Osteocyte (in vitro differentiated cells): ENCODE measurements at places on chromosomes 5 and 9. TPM values are rescaled to one million over a fixed set of nuclear protein-coding genes. Genes with fewer than 3 reads are reported as not detected.

DNA sequence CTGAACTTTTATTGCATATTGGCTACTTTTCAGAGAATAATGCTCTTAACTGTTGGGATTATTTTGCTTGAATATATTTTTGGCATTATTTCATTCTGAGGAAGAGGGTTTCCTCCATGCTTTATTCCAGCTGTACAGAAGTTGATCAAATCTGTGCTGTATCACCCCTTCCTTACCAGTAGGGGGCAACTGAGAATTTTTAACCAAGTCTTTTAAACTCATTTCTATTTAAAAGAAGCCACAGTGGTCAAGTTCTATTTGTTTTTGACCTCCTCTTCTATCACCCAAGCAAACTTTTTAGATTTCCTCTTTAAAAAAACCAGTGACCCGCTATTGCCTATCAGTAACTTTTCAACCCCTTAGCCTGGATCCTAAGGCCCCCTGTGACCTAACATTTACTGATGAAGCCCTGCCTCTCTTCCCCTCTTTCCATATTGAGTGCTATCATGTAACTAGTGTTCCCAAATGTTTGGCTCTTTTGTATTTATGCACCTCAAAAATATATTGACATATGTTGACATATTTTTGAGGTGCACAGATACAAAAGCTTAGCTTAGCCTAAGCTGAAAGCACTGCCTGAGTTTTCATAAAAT lies 80.6 kb downstream of the FBXO4 start:
- H3K4me3 ChIP-seq = no peak overlapping the region
- no peak overlapping the region for H3K27ac ChIP-seq
- no peak for DNase-seq
- no peaks in the 10 kb centered on the region for H3K36me3 ChIP-seq

GRCh38 chr5:91189480-91190313 lies 193.4 kb downstream of the ARRDC3 start:
- no peaks in the 10 kb centered on the region for H3K27me3 ChIP-seq
- DNase-seq = no peak
- peak overlapping the region; percentile 85 for H3K27ac ChIP-seq
- peaks cover 18% of the 10 kb centered on the region for H3K4me1 ChIP-seq
- H3K4me3 ChIP-seq = peak overlapping the region; percentile 5

GRCh38 chr9:71364186-71364955 lies 242.9 kb upstream of the TRPM3 start:
- H3K27me3 ChIP-seq = peaks cover 3% of the 10 kb centered on the region
- no peak overlapping the region for H3K27ac ChIP-seq
- H3K36me3 ChIP-seq = no peaks in the 10 kb centered on the region
- H3K4me3 ChIP-seq = no peak overlapping the region
- H3K4me1 ChIP-seq = peaks cover 2% of the 10 kb centered on the region
- DNase-seq = no peak

DNA sequence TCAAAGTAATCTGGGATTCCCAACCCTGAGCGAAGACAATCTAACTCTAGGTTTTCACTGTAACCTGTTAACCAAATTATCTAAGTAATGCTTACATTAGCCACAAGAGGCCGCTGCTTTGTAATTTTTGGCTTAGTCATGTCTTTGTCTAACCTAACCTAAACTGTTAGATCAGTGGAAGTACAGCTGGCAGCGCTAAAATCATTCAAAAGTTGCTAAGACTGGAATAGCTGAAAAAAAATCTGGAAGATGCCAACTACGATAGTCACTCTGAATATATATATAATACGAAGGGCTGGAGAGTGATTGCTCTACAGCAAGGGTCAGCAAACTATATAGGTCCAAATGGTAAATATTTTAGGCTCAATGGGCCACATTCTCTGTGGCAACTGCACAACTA lies 60.2 kb downstream of the FBXO38 start:
- no peak overlapping the region for H3K4me3 ChIP-seq
- H3K4me1 ChIP-seq = no peaks in the 10 kb centered on the region
- no peak for DNase-seq
- H3K36me3 ChIP-seq = peaks cover 23% of the 10 kb centered on the region
- H3K27ac ChIP-seq = no peak overlapping the region

GRCh38 chr5:169705322-169705721 lies 68.2 kb downstream of the DOCK2 start:
- no peak for DNase-seq
- no peaks in the 10 kb centered on the region for H3K27me3 ChIP-seq
- H3K36me3 ChIP-seq = no peaks in the 10 kb centered on the region
- H3K27ac ChIP-seq = no peak overlapping the region
- no peak overlapping the region for H3K4me3 ChIP-seq

DNA sequence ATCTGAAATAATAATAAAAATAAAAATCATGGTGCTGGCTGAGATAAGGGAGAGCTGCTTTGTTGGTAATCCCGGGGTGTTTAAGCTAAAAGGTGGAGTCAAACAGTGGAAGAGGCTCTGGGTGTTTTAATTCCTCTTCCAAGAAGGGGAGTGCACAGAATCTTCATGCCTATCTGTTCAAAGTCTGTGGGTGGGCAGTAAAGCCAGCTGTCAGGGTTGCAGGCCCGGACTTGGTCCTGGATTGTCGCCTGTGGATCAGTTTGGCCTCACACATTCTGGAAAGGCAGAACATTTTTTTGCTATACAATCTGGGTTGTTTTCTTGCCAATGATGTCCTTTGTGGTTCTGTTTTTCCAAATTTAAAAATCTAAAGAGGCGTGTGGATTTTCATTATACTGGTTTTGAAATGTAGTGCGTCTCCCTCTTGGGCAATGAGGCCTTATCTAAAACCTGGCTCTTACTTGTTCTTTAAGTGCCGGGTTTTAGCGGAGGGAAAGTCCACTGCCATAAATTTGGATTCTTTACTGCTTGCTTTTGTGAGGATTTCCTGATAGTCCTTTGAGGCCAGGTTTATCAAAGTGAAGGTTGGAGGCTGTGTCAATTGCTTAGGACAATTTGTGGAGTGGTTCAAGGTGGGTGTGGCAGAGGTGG lies 5.8 kb downstream of the ANKDD1B start:
- no peaks in the 10 kb centered on the region for H3K27me3 ChIP-seq
- peaks cover 26% of the 10 kb centered on the region for H3K4me1 ChIP-seq
- no peak for DNase-seq
- no peaks in the 10 kb centered on the region for H3K36me3 ChIP-seq
- H3K27ac ChIP-seq = no peak overlapping the region

- no peak overlapping the region for H3K4me3 ChIP-seq
- no peak overlapping the region for H3K27ac ChIP-seq
- no peaks in the 10 kb centered on the region for H3K4me1 ChIP-seq
- no peak for DNase-seq
- no peaks in the 10 kb centered on the region for H3K36me3 ChIP-seq
These were observed 105.9 kb upstream of the DAP start for GRCh38 chr5:10866913-10867312.

- no peaks in the 10 kb centered on the region for H3K4me1 ChIP-seq
- no peak overlapping the region for H3K27ac ChIP-seq
These were observed 334.5 kb downstream of the TENT4A start for GRCh38 chr5:7047511-7048261.

DNA sequence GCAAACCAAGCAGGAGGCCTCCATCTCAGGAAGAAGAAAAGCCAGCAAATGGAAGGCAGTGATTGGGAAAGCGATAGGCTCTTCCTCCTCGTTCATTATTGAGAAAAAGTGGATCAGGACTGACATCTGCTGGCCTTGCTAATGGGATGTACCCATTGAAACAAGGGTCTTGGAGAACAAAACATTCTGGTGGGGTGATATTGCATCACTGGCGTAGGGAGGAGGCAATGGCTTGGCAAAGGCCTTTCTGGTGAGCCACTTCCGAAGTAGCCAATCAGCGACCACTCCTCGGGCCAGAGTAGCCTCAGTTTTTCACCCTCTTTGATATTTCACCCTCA lies 86.7 kb upstream of the NFIB start:
- no peak for DNase-seq
- no peaks in the 10 kb centered on the region for H3K27me3 ChIP-seq
- no peaks in the 10 kb centered on the region for H3K36me3 ChIP-seq
- peaks cover 9% of the 10 kb centered on the region for H3K4me1 ChIP-seq
- no peak overlapping the region for H3K4me3 ChIP-seq

DNA sequence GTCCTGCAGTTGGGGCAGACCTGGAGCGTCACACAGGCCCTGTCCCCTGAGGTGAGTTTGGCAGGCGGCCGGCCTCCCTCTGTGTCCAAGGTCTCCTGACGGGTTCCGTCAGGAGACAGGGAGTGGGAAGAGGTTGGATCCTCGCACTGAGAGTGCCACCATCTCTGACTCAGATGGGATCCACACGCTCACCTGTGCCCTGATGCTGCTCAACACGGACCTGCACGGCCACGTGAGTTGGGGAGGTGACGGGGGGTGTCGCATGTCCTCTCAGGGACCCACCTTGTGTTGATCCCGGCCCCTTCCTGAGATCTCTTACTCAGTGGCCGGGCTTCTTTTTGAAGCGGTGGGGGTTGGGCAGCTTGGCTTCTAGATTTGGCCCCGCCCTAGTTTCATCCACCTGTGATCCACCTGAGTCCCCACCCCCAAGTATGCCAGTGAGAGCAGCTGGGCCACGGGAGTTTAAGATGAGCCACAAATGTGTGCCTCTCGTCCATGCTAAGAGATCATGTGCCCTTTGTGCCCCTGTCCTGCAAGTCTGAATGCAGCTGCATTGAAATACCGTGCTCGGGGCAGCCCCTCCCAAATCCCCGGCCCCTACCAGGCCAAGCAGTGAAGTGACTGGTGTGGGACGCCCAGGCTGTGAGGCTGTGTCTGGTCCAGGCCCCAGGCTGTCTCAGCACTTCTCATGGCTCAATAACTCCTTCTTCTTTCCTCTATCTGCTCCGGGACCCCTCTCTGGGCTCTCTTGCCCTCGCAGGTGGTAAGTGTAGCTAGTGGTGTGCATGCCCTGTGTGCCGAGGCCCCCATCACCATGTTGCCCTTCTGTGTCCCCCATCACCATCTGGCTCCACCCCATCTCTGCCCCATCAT lies 27.2 kb downstream of the PSD2 start:
- H3K4me1 ChIP-seq = no peaks in the 10 kb centered on the region
- no peak overlapping the region for H3K4me3 ChIP-seq
- peaks cover 3% of the 10 kb centered on the region for H3K36me3 ChIP-seq
- DNase-seq = no peak
- peaks cover 40% of the 10 kb centered on the region for H3K27me3 ChIP-seq
- no peak overlapping the region for H3K27ac ChIP-seq

DNA sequence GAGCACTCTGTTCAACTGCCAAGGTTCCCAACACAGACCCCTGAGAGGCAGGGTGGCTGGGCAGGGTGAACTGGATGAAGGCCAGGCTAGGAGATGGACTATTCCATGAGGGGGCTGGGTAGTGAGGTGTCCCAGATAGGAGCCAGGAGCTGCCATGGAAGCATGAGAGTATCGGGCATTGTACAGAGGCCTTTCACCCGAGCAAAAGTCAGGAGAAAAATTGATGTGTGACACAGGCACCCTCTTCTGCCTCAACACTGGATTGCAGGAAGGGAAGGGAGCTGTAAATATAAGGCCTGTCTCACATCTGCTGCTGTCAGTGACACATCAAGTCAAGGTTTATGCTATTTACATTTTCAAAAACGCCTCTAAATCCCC lies 74.6 kb downstream of the UBAP1 start:
- DNase-seq = no peak
- peaks cover 20% of the 10 kb centered on the region for H3K4me1 ChIP-seq
- no peaks in the 10 kb centered on the region for H3K27me3 ChIP-seq
- peaks cover 25% of the 10 kb centered on the region for H3K36me3 ChIP-seq

- H3K27ac ChIP-seq = no peak overlapping the region
- H3K4me3 ChIP-seq = no peak overlapping the region
- H3K27me3 ChIP-seq = peaks cover 13% of the 10 kb centered on the region
- no peak for DNase-seq
- H3K36me3 ChIP-seq = no peaks in the 10 kb centered on the region
- no peaks in the 10 kb centered on the region for H3K4me1 ChIP-seq
These were observed 356.4 kb upstream of the CCNH start for GRCh38 chr5:87769157-87769556.

DNA sequence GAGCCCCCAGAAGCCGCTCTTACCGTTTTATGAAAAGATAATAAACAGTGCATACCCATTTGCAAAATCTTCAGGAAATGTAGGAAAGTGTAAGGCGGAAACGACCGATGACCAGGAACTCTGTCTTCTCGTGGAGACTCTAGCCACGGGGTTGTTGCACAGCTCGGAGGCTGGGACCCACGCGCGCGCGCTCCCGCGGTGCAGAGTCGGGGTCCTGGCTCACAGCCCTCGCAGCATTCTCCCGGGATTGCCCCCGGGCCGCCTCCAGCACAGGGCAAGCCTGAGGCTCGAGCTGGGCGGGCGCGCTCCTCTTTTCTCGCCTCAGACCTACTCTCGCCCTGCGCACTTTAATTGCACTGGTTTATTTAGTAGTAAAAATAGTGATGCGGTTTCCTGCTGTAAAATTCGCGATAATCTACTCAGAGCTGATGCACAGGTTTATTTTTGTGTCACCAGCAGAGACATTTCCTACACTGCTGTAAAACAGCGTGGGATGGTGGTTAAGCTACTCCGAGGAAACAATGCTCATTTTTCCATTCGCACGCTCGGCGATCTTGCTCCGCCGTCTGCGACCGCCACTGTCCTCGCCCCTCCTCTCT lies 15.5 kb downstream of the TRIM7 start:
- peak; percentile 86 for DNase-seq
- H3K27me3 ChIP-seq = no peaks in the 10 kb centered on the region
- peaks cover 29% of the 10 kb centered on the region for H3K4me1 ChIP-seq
- peak overlapping the region; percentile 97 for H3K4me3 ChIP-seq

DNA sequence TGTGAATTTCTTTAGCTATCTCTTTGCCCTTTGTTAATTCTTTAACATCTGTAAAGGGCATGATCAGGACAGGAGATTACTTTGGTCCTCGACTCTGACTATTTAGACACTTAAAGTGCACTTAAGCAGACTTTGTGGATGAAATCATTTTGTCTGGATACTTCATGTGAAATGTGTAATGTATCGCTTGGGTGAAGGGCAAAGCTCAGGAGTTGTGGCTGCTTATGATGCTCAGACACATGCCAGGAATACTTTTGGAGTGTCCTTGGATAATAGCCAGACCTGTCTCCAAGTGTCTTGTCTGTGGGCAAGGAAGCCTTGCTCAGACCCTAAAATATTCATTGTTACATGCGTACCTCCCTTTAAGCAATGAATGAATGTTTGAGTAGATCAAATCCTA lies 87.8 kb downstream of the RAI14 start:
- H3K4me3 ChIP-seq = no peak overlapping the region
- peaks cover 8% of the 10 kb centered on the region for H3K36me3 ChIP-seq
- DNase-seq = no peak
- no peaks in the 10 kb centered on the region for H3K27me3 ChIP-seq
- peaks cover 60% of the 10 kb centered on the region for H3K4me1 ChIP-seq

GRCh38 chr9:119758241-119758640 lies 389.0 kb upstream of the BRINP1 start:
- no peaks in the 10 kb centered on the region for H3K36me3 ChIP-seq
- no peak overlapping the region for H3K27ac ChIP-seq
- no peaks in the 10 kb centered on the region for H3K4me1 ChIP-seq
- no peak overlapping the region for H3K4me3 ChIP-seq
- DNase-seq = no peak

- H3K27ac ChIP-seq = no peak overlapping the region
- DNase-seq = no peak
- H3K36me3 ChIP-seq = no peaks in the 10 kb centered on the region
- H3K4me1 ChIP-seq = no peaks in the 10 kb centered on the region
These were observed 147.6 kb upstream of the PITX1 start for GRCh38 chr5:135181653-135182052.

- H3K36me3 ChIP-seq = no peaks in the 10 kb centered on the region
- no peaks in the 10 kb centered on the region for H3K4me1 ChIP-seq
- H3K4me3 ChIP-seq = no peak overlapping the region
- H3K27ac ChIP-seq = no peak overlapping the region
These were observed 40.7 kb upstream of the PPP3R2 start for GRCh38 chr9:101635473-101635872.

WNK2 gene
- not detected in 2 replicates for total RNA-seq

SLC34A1 gene
- total RNA-seq = not detected in 2 replicates

GPR151 gene
- total RNA-seq = not detected in 2 replicates

SPATA31E1 gene
- total RNA-seq = not detected in 2 replicates

ADAMTS16 gene
- not detected in 2 replicates for total RNA-seq

JMY gene
- total RNA-seq = 19.1 and 19.5 TPM in 2 replicates

COL23A1 gene
- total RNA-seq = not detected in 2 replicates

OGN gene
- 3.9 and 5.5 TPM in 2 replicates for total RNA-seq

ZCCHC9 gene
- 17.3 and 20.9 TPM in 2 replicates for total RNA-seq

NELFB gene
- 54.1 and 57.6 TPM in 2 replicates for total RNA-seq
